ENCODE measurements at places on chromosomes 2 and 18. TPM values are rescaled to one million over a fixed set of nuclear protein-coding genes. Genes with fewer than 3 reads are reported as not detected.
A peak's percentile ranks its signal among the peaks of the same experiment; 100 is the strongest.

DNA sequence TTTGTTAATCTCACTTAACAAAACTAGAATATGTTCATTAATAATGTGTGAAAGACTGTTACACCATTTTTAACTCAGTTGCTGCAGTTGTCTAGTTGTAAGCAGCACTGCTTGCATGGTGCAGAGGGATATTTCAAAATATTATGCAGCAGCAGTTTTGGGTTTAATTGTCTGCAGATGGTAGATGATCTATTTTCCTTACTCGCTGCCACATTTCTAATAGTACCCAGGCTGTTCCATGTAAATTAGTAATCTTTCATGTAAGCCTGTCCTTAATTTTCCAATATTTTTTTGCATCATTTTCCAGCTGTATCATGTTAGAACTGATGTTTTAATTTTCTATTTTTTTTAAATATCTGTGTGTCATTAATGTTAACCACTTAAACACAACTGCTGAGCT lies 488.1 kb upstream of the RAB12 start:
- DNase-seq = no peak

- peak; percentile 17 for DNase-seq
Observed at GRCh38 chr2:239157269-239157668, 243.6 kb downstream of the HDAC4 start.

DNA sequence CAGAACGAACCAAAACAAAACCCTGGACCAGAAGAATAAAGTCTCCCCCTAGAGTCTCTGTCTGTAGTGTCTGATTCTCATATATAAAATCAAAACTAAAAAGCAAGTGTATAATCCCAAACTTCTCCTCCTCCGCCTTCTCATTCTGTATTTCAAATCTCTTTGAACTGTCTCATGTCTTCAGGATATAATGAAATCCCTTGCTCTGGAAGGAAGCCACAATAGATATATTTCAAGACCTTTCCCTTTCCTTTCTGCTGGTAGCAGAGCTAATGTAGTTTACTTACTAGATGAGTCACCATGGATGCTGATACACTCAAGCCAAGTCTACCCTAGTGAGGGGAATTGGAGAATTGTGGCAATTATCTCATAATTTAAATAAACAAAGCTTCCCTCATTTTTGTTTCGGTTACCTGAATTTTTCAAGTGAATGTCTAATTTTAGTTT lies 33.5 kb upstream of the CCDC93 start:
- DNase-seq = peak; percentile 47

- no peak for DNase-seq
Observed at GRCh38 chr2:127226132-127226519, 6.0 kb upstream of the CYP27C1 start.

DNA sequence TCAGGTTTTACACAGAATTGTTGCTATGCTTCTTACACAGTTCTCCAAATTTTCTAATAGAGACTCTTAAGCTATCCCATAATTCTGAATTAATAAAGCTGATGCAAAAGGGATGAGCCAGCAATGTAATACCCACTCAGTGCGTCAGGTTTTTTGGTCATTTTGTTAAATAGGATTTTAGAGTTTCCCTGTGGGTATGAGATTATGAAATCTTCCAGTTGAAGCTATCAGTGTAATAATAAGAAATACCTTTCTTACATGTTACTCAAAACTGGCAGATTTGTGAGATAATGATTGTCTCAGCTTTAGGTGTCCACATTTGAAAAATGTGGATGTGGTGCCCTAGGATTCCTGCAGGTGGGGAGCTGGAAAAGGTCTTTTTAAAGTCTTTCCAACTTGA lies 44.5 kb downstream of the SOCS6 start:
- DNase-seq = no peak

GRCh38 chr2:191539068-191539467 lies 138.9 kb upstream of the NABP1 start:
- DNase-seq = peak; percentile 46

- DNase-seq = no peak
Observed at GRCh38 chr2:43302961-43303494, 76.6 kb upstream of the ZFP36L2 start.

DNA sequence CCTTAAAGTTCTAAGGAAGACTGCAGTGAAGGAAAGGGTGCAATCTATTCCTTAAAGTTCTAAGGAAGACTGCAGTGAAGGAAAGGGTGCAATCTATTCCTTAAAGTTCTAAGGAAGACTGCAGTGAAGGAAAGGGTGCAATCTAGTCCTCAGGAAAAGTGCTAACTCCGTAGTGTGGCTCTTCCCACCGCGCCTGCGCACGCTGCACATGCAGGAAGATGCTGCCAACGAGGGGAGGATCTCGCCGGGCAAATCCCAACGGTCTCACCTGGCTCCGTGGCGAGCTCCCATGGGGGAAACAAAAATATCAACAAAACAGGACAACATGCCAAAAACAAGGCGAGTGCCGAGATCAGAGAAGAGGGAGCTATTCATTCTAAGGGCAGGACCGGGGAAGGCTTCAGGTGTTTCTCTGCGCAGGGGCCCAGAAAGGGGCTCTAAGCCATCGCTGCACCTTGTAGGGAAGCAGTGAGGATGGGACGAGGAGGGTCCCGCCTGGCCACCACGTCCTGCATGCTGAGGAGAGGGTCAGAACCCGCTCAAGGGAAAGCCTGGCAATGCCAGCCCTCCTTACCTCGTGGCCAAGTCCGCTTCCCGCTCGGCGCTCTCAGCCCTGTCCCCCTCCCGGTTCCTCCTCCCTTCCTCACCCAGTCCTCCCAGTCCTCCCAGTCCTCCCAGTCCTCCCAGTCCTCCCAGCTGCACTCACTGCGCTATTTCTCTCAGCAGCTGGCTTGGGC lies 24.5 kb downstream of the TIMM21 start:
- no peak for DNase-seq

DNA sequence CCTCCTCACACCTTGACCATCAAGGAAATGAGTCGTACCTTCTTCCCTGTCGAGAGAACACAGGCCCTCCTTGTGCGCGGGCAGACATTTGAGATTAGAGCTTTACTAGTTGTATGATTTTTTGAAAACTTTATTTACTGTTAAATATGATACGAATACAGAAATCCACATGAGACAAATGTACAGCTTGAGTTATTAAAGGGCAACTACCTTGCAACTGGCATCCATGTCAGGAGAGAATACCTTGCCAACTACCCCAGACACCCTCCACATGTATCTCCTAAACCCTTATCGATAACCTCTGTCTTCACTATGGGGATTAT lies 28.3 kb downstream of the KLHL23 start:
- DNase-seq = no peak

DNA sequence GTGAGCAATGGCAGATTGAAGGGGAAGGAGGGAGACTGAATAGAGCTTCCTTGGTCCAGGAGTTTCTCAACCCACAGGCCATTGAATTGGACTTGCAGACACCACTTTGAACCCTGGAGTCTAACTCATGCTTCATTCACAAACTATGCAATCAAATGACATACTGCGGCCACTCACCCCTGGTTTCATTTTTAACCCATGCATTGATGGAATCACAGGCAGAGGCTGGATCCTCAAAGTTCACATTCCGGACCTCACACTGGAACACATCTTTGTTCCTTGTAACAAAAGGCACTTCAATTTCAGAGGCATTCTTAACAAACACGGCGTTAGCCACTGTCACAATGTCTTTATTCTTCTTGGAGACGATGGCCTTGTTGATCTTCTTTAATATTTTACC lies 40.7 kb downstream of the MRPL44 start:
- no peak for DNase-seq

DNA sequence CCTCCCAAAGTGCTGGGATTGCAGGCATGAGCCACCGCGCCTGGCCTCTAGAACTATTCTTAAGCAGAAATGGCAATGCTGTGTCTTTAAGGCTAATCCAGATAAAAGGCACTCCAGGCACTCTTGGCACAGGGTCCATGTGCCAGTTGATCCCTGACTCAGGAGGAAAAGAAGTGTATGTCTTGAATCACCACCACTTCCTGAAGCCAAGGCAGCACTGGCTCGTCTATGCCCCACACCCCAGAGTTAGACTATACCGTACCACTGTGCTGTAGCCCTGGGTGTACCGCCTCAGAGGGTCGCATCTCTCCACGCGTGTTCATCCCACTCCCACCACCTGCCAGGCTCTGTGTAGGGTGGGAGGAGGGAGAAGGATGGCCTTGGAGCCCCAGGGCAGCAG lies 9.0 kb downstream of the TNFRSF11A start:
- DNase-seq = peak; percentile 82

- DNase-seq = peak; percentile 83
Observed at GRCh38 chr2:30208453-30208852, 22.9 kb upstream of the LBH start.

DNA sequence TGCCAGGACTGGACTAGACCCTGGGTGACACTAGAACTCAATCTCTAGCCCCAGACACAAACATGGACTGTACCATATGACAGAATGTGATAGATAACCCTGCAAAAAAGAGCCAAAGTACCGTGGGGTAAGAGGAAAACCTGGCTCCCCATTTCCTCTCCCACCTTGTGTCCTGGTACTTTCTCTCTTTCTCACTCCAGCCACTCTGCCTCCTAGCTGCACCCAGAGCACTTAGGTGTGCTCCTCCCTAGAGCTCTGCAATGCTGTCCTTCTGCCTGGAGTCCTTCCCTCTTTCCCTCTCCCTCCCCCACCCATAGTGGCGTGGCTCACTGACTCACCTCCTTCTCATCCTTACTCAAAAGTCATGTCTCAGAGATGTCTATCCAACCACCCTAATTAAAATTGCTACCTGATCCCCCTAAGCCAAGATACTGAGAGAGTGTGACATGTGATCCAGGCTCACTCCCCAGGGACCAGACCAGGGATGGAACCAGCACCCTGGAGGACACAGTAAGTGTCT lies 171.3 kb downstream of the LOXHD1 start:
- no peak for DNase-seq

Gene DPP10
- total RNA-seq = not detected

Gene SIX2
- total RNA-seq = not detected

Gene PROKR1
- total RNA-seq = not detected

Gene ME2
- total RNA-seq = 28.8 TPM

Gene LOXL3
- total RNA-seq = 1.2 TPM

Gene NCKAP1
- total RNA-seq = 54.5 TPM
